ENCODE measurements at places on chromosomes 2 and 18.

GRCh38 chr18:48445540-48445939 is 36.4 kb upstream of the ZBTB7C start:
- DNase-seq, result peak; percentile 50

- DNase-seq, result peak; percentile 38
Measured at GRCh38 chr18:36128530-36128870, 640 bp downstream of the SLC39A6 start.

DNA sequence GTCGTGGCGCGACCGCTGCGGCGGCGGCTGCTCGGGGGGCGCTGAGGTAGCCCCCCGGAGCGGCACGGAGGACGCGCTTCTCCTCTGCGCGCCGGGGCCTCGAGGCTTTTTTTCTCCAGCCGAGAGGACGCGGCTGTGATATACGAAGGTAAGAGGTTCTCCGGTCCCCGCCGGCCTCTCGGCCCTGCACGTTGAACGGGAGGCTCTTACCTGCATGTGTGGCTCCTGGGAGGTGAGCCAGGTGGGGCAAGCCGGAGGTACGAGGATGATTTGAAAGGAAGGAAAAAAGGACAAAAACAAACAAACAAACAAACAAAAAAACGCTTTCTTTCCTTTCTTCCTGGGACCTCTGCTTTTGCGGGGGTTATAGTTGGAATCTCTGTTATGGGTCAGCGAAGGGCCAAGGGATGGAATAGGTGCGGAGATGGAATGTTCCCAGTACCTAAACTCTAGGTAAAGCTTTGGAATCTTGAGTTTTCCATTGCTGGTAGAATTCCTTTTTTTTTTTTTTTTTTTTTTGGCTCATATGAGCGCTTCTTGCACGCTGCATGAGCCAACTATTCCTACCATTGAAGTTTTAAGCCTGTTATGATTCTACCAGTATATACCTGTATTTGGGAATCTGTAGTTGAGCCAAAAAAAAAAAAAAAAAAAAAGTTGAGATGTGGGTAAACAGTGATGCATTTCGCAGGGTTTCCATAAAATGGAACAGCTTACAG is 674 bp downstream of the PTPN4 start:
- no peak for DNase-seq

GRCh38 chr2:37224063-37224462 is 7.3 kb downstream of the CEBPZ start:
- DNase-seq, result no peak

DNA sequence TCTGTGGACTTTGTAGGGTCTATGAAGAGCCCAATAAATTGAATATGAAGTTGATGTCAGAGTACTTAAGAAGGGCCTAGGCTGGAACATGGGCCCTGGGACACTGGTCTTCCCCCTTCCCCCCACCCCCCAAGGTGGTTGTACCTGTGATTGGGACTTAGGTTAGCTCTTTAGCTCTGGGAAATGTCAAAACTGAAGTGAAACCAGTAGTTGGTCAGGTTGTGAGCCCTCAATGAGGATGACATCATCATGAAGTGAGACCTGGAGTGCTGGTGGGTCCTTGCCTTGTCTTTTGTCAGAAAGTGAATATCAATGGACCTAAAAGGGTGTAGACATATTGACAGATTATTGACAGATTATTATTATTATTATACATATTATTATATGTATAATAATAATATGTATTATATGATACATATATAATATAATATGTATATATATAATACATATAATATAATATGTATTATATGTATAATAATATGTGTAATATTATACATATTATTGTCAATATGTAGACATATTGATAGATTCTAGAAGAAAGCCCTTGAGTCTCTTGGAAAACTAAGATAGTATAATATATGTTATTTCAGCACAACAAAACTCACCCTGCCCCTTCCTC is 5.4 kb downstream of the MARS2 start:
- DNase-seq, result no peak

Measured in astrocyte (in vitro differentiated cells and primary cell).